ENCODE measurements at places on chromosomes 7 and 10. TPM values are rescaled to one million over a fixed set of nuclear protein-coding genes. Genes with fewer than 3 reads are reported as not detected.

The ZPBP gene
- total RNA-seq = not detected

The OR2F1 gene
- not detected for total RNA-seq

The GRID2IP gene
- not detected for total RNA-seq

The BBS9 gene
- 13.9 TPM for total RNA-seq

The RSBN1L gene
- total RNA-seq = 19.2 TPM

The CALHM1 gene
- not detected for total RNA-seq

The ENO4 gene
- 0.32 TPM for total RNA-seq
